Kidney tubule cell (primary cell): ENCODE measurements at places on chromosomes 2 and 18.
A peak's percentile ranks its signal among the peaks of the same experiment; 100 is the strongest.

DNA sequence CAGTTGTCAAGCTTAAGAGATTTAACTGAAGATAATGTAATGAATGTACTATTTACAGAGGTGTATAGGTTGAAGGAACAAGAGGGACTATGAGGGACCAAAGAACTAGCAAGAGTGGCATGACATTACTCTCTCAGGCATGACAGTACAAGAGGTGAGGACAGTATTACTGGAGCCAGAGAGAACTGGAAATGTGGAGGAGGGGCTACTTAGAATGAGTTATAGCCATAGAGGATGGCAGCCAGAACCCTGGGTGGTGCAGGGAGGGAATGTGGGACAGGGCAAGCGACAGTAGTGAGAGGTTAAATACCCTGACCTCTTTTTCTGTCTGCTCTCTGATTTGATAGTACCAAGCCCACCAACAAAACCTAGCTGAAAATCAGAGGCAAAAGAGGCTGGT, 122.6 kb upstream of the UGP2 start:
- DNase-seq = no peak

DNA sequence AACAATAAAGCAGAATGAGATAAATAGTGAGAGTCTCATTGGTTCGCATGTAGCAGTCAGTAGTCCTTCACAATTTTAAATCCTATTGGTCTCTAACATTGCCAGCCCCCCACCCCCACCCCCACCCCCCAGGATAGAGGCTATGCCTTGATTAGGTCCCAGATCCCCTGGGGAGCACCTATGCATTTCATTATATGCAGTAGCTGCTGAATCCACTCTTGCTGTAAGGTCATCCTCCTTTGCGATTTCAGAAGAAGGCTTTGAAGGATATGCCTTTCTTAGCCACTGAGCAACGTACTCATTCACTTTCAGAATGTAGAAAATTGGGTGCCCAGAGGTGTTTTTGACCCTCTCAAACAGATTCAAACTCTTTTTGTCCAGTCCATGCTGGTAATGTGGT, 382.8 kb upstream of the GALNT5 start:
- DNase-seq = no peak

DNA sequence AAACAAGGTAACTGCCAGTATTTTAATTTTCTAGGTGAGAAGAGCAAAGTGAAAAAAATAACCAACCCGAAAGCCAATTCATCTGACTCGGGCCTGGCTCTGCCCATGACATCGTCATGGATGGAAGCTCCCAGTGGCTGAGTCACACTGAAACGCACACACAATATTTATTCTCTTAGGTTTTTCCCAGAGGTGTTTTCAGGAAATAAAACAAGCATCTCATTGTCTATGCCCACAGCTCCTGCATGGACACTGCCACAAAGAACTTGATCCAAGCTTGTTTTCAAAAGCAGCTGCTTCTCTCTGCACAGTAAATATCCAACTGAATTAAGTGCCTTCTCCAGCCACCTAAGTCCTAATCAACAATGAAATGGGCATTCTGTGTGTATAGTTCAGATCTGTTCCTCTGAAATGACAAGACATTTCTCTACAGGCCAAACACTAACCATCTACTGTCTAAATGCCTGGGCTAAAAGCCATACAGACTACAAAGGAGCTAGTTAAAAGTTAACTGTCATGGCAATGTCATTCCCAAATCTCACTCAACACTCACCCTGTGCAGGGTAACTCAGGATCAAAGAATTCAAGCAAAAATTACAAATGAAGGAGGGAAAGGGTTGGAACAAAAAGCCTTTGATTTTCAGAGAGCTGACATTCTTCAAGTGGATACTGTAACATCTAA, 62.9 kb downstream of the RPL31 start:
- peak; percentile 93 for DNase-seq

GRCh38 chr2:222372993-222373392, 51.4 kb upstream of the SGPP2 start:
- no peak for DNase-seq

GRCh38 chr2:8329660-8330622, 351.9 kb upstream of the ID2 start:
- DNase-seq = no peak

- peak; percentile 40 for DNase-seq
These were observed 63.3 kb upstream of the WDSUB1 start for GRCh38 chr2:159349674-159350299.

- DNase-seq = no peak
These were observed 283.9 kb downstream of the ALPK2 start for GRCh38 chr18:58344861-58345463.

- no peak for DNase-seq
These were observed 1.6 kb upstream of the SESTD1 start for GRCh38 chr2:179266271-179266670.
